ENCODE measurements at places on chromosomes 4 and X.

GRCh38 chrX:19682712-19683331 is 167.5 kb upstream of the MAP3K15 start:
- DNase-seq, result no peak

GRCh38 chr4:125013891-125014290 is 300.9 kb upstream of the FAT4 start:
- DNase-seq, result peak; percentile 12

DNA sequence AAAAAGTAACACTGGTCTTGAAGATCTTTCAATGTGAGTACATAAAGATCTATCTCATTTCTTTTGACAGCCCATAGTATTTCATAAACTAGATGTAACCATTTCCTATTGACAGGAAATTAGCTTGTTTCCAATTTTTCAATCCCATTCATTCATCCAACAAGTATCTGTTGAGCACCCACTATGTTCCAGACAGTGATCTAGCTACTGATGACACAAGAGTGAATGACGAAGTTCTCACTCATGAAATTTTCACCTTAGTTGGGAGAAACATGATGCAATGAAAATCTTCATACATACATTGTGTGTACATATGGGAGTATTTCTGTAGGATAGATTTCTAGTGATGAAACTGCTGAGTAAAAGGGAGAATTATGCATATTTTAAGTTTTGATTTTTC is 1.7 kb downstream of the CD38 start:
- no peak for DNase-seq

DNA sequence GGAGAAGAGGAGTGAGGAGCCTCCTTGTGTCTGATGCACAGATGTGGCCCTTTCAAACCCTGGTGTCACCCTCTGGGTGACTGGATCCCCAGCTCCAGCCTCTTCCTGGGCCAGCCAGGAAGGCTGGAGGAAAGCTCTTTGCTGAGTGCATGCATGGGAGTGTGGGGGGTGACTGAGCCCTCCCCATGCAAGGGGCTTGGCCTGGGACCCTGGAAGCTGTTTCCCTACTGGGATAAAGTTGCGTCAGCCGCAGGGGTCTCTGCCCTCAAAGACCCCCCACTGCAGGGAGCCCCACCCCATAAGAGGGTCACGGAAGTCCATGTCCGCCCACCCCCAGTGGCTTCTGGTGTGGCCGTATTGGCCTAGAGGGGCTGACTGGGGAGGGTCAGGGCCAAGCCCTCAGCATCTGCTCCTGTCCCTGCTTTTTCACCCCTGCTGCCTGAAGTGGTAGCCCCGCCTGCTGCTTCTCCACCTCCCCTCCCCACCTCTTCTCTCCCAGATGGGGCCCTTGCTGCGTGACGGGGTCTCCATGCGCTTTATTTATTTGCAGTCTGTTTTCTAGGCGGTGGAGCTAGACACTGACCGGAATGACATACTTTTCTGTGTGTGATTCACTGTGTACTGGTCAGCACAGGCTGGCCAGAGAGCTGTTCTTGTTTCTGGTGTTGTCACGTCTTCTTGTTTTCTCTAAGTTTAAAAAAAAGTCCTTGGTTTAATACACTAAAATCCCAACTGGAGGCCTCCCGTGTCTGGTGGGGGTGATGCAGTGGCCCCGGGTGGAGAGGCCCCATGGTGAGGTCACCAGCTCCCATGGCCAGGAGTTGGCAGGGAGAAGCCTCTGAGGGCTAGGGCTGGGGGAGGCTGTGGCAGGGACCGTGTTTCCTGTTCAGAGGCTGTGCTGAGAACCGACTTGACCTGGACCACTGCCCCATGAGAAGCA is 3.6 kb downstream of the SMIM10L2A start:
- no peak for DNase-seq

GRCh38 chr4:52914051-52914605 is 52.0 kb downstream of the RASL11B start:
- DNase-seq, result no peak

DNA sequence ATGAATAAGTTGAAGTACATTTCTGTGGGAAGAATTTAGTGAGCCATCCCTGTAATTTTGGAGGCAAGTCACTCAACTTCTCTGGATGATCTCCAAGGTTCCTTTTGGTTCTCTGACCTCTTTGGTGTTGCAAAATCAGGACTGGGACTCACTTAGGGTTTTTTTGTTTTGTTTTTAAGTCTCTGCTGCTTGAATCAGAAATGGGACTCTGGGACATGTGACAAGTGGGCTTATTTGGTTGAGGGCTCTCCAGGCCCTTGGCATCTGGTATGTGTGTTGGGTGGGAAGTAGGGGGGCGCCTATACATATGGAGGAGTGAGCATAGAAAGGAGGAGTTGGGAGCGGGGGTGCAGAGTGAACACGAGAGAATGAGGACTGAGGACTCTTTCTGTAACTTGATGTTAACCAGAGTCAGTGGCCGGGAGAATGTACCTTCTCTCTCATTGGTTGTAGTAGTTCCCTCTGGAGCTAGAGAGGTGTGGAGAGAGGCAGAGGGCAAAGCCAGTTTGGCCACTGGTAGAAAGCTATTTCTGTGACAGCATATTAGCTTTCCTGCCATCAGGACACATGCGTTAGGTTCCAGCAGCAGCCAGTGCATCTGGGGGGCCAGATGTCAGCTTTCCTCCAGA is 1.9 kb downstream of the ARHGAP10 start:
- no peak for DNase-seq

DNA sequence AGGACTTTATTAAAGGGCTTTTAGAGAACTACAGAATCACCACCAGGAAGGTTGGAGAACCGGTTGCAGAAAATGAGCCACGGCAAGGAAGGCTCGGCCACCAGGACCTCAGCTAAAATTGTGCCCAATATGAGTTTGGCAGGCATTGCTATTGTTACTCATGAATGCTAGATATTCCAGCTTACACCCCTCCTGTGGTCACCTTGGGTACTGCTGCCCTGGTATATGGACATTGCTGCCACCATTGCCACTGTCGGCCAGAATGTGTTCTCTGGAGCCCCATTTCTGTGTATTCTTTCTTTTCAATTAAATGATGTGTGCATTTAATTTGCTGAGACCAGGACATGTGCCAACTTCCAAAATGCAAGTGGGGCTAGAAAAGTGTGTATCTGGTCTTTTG is 626.7 kb upstream of the BOD1L1 start:
- DNase-seq, result no peak

DNA sequence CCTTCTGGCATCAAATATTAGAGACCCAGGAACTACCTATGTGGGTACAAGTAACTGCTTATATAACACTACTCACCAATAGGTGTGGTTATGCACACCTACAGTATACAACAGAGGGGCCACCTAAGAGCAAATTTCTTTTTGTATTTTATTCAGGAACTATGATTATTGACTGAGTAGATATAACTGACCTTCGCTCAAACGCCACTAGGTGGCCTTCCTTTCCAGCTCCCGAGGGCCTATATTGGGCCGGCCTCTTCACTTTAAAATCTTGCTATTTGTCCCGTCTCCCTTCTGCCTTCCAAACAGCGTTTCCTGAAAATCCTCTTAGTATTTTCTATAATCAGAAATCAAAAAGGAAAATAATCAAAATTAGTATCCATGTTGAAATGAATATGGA is 19.9 kb upstream of the PABPC5 start:
- no peak for DNase-seq

GRCh38 chr4:77196866-77197265 is 39.9 kb downstream of the CCNG2 start:
- DNase-seq, result no peak

GRCh38 chrX:133290076-133290475 is 71.9 kb upstream of the TFDP3 start:
- no peak for DNase-seq

GRCh38 chr4:183848805-183849204 is 56.3 kb upstream of the STOX2 start:
- no peak for DNase-seq

DNA sequence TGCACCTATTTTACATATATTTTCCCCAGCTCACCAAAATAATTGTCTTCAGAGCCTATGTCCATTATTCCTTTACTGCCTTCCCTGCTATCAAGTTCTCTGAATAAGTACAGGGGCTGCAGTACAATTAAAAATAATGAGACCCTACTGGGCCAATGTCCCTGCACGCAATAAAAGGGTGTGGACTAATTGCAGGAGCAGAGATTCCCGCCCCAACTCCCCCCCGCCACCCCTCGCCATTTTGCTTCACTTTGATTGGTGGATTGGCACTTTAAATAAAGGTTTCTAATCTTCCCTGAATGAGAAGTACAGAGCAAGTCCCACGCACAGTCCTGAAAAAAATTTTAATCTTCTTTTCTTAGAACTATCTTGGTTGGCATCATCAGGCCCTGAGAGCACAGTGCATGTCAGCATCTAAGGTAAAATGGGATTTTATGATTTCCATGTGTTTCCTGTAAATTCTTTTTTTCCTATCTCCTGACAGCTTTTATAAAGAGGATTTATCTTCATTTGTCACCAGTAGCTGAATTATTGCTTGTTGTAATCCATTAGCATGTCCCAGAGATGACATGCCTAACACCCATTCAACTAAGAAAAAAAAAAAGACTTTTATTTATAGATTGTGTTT is at the start of gene AMBN:
Gene AMBN, plus strand, starts transcription at position 302 of the 628 bp plus-strand sequence. Its CDS starts 103 bp downstream, at position 405.
- no peak for DNase-seq

DNA sequence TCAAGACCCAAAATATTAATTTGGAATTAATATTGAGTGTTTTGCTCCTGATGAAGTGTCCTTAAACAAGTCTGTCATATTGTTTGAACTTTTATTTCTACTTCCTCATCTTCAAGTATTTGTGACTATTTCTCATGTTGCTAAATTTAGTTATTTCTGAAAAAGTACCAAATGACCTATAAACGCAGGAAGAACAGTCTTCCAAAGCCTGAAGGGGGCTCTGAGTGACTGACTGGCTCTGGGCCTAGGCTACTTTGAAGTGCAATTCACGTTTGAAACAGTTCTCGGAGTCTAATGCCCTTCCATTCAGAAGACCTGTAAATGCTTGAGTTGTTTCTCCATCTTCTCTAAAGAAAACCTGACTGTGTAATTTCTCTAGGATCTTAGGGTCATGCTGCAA is 26.5 kb downstream of the GALNT7 start:
- DNase-seq, result no peak

DNA sequence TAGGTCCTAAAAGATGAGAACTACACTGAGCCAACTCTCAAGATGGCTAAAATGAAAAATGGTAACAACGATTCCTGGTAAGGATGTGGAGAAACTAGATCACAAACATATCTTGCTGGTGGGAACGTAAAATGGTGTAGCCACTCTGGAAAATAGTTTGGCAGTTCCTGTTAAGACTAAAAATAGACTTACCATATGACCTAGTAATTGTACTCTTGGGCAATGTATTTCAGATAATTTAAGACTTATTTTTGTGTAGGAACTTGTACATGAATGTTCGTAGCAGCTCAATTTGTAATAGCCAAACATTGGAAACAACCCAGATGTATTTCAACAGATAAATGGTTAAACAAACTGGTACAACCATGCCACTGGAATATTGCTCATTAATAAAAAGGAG is 106.2 kb downstream of the HDAC8 start:
- no peak for DNase-seq

DNA sequence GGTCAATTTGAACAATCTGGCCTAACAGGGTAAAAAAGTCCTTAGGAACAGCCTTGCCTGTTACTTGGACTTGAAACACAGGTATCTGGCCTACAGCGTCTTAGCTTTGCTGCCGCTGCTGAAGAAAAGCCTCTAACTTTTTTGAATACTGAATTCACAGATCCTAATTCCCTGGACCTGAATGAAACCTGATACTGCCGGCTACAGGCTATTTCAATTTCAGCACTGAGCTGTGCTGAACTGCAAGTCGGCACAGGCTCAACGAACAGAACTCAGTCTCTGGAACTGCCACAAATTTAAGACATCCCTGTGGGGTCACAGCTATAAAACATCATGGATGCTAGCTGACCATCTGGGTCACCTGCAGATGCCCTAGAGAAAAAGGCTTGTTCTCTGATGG is 7.2 kb downstream of the NR0B1 start:
- DNase-seq, result no peak

DNA sequence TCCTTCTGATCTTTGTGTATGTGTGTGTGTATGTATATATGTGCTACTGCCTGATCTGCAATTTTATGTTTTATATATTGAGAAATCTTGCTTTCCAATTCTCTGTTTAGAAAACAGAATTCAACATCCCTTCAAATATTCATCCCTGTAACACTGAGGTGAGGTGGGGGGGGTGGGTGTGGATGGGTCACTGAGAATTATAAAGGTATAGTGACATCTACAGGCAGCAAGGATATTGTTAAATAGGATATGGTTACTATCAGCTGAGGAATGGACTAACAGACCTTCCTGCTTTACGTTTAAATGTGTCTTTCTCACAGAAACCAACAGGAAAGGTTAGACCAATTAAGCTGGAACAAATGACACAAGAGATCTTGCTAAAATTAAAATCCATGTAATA is 19.0 kb upstream of the MAGEB2 start:
- DNase-seq, result no peak

DNA sequence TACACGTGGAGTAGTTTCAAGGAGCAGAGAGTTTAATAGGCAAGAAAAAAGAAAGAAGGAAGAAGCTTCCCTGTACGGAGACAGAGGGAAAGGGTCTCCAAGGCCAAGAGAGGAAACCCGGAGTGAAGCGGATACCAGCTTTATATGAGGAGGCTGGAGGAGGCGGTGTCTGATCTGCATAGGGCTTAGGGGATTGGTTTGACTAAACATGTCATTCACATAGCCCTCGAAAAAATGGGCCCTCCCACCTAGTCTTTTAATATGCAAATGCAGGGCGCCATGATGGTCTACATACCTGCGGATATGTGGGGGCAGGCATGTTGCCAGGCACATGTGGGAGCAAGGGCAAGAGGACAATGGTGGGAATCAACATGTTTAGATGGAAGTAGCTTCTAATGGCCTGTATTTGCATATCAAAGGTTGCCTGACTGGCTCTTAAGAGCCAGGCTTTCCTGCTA is 103.1 kb upstream of the UGT8 start:
- DNase-seq, result no peak

DNA sequence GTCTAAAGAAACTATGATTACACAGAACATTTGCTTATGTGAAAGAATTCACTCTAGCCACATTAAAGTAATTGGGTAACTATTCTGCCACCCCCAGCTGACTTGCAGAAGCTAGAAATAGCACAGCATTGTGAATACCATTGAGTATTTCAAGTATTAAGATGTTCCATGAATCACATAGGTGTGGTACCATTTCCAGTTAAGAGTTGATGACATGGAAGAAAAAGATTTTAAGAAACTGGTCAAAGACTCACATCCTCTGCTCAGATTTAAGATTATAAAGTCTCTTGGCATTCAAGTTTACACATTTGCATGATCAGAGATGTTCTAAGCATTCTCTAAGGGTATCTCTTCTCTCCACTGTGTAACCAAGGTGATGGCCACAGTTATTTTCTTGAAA is 287.5 kb downstream of the CAMK2D start:
- DNase-seq, result no peak
